Left ventricle myocardium inferior (tissue), 1 donor: ENCODE measurements at places on chromosomes 16 and 17. TPM values are rescaled to one million over a fixed set of nuclear protein-coding genes. Genes with fewer than 3 reads are reported as not detected.

The GJC1 gene
- 18.8 TPM for total RNA-seq

The CA10 gene
- not detected for total RNA-seq

DNA sequence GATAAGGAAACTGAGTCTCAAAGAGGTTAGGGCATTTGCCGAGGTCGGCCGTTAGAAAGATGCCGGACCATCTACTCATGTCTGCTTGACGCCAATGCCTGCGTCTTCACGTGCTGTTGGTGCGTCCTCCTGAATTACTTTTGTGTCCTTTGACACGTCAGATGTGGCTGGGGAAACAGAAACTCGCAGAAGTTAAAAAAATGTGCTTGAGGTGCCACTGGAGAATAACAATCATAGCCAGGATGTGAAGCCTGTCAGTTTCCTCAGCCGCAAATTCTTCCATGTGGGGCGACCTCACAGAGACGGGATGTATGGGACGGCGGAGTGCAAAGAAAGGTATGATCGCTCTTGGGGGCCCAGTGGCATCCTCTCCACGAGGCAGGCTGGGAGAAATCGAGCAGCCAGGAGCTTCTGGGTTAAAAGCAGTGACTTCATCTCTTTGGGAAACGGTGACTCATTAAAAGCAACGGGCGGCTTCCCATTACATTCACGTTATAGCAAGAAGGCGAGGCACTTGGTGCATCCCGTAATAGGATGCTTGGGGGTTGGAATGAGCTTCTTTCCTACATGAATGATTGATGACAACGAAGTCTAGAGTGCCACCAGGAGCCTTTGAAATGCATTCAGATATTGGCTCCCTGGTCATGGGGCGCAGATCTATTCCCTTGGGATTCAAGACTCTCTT, 67.8 kb downstream of the BMERB1 start:
- peaks cover 7% of the 10 kb centered on the region for H3K4me1 ChIP-seq
- no peak for DNase-seq
- H3K27ac ChIP-seq = no peak overlapping the region

DNA sequence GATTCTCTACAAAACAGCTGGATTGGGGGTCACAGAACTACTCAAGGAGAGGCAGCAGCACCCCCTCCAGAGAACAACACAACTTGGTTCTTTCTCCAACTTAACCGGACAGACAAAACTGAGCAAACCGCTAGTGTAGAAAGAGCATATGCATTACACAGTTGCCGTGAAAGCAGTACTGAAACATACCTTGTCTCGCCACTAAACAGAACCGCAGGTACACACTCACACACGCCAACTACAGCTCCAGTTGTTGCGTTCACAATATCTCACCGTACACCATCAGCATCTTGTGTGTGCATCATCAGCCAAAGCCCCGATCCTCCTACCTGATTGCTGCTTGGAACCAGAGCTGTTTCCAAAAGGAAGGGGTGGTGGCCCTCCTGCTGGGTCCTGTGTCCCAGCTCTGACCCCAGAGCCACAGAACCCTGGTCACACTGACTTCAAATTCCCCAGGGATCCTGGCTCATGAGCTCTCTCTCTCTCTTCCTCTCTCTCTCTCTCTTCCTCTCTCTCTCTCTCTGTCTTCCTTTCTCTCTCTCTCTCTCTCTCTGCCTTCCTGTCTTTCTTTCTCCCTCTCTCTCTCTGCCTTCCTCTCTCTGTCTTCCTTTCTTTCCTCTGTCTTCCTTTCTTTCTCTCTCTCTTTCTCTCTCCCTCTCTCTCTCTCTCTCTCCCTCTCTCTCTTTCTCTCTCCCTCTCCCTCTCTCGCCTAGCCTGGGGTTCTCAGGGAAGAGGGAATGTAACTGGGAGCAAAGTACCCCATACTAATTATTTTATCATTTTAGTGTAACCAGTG, 8.4 kb downstream of the PIMREG start:
- H3K27me3 ChIP-seq = peaks cover 29% of the 10 kb centered on the region
- H3K4me3 ChIP-seq = no peak overlapping the region
- no peak for DNase-seq
- H3K36me3 ChIP-seq = no peaks in the 10 kb centered on the region
- peaks cover 15% of the 10 kb centered on the region for H3K4me1 ChIP-seq

DNA sequence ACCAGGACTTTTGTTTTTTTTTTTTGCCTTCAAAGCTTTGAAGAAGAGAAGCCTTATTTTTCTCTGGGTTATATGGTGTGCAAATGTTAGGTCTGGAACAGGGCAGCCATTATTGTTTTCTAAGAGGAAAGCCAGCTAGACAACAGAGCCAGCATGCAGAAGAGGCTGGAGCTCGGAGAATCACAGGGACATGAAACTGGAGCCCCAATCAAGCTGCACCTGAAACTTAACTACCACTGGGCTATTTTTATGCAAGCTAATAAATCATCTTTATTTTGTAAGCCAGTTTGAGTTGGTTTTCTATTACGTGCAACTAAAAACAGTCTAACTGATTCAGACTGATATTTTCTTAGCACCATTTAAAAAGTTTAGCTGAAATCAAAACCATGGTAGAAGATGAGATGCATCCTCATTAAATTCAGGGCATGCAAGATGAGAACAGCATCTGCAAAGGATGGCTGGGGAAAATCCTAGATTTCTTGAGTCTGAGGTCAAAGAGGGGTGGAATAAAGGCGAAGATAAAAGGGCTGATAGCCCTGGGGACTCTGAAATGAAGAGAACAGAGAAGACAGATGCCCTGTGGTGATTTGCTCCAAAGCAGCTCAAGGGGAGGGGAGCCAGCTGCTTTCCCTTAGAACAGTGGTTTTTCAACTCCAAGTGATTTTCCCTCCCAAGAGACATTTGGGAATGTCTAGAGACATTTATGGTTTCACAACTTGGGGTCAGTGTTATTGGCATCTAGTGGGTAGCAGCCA, 177.1 kb upstream of the WSCD1 start:
- H3K27ac ChIP-seq = no peak overlapping the region
- H3K36me3 ChIP-seq = no peaks in the 10 kb centered on the region
- no peak for DNase-seq
- H3K4me3 ChIP-seq = no peak overlapping the region
- no peaks in the 10 kb centered on the region for H3K4me1 ChIP-seq

DNA sequence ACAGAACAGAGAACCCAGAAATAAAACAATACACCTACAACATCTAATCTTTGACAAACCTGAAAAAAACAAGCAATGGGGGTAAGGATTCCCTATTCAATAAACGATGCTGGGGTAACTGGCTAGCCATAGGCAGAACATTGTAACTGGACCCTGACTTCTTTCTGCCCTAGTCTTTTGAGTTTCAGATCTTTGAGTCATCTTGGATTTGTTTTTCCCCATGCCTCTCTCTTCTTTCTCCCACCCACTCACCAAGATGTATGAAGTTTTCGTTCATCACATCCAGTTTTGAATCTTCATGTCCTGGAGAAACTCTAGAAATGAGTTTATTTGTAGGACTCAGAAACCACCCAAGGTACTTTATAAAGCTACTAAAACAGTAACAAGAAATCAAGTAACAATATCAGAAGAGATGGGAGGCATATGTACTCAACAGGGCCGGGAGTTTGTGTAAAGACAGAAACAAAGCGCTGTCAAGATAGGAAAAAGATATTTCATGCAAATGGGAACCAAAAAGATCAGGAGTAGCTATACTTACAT, 39.0 kb downstream of the HSD17B2 start:
- no peaks in the 10 kb centered on the region for H3K4me1 ChIP-seq
- H3K27me3 ChIP-seq = peaks cover 8% of the 10 kb centered on the region
- DNase-seq = no peak
- no peaks in the 10 kb centered on the region for H3K36me3 ChIP-seq
- no peak overlapping the region for H3K27ac ChIP-seq

DNA sequence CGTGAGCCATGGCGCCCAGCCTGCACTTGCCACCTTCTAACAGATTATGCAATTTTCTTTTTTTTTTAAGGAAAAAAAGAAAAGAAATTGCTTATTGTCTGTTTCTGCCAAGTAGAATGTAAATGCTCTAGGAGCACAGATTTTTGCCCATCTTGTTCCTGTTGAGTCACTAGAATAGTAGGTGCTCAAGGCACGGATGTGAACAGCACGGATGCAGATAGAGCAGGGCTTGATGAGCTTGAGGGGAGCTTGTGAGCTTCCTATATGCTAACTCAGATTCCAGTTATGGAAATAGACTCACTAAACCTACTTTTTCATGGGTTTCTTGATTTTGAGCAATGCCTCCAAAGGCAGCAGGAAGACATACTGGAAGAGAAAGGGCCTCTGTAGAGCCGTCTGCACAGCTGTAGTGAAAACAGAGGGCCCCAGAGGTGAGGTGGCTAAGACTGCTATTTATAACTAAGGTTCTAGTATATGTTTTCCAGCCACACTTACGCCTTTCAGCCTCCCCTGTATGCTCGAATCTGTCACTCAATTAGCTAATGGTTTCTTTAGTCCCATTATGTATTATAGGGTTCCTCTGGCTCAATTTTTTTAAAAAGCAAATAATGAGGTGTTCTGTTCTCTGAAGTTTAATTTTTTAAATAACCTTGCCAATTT, 72.8 kb downstream of the WWP2 start:
- H3K27me3 ChIP-seq = no peaks in the 10 kb centered on the region
- peaks cover 80% of the 10 kb centered on the region for H3K4me1 ChIP-seq
- H3K27ac ChIP-seq = peak overlapping the region; percentile 66
- H3K36me3 ChIP-seq = no peaks in the 10 kb centered on the region
- DNase-seq = no peak

DNA sequence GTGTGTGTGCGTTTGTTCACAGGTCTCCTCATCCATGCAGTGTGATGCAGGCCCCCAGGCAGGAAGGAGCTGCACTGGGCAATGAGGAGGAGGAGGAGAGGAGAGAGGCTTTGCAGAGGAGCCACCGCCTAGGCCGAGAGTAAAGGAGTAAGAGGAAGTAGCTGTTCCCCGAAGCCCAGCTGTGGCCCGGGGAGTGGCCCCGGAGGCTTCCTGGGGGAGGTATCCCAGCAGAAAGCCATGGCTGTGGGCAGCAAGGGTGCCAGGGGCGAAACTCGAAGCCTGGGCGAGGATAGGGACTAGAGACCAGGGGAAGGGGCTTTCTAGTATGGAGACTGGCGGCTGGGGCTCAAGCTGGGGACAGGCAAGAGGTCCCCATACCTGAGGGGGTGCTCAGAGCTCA, 12.2 kb downstream of the C16orf95 start:
- DNase-seq = no peak
- H3K27ac ChIP-seq = no peak overlapping the region
- H3K4me1 ChIP-seq = no peaks in the 10 kb centered on the region

GRCh38 chr16:17331991-17332390, 138.8 kb downstream of the XYLT1 start:
- no peaks in the 10 kb centered on the region for H3K27me3 ChIP-seq
- H3K36me3 ChIP-seq = no peaks in the 10 kb centered on the region

DNA sequence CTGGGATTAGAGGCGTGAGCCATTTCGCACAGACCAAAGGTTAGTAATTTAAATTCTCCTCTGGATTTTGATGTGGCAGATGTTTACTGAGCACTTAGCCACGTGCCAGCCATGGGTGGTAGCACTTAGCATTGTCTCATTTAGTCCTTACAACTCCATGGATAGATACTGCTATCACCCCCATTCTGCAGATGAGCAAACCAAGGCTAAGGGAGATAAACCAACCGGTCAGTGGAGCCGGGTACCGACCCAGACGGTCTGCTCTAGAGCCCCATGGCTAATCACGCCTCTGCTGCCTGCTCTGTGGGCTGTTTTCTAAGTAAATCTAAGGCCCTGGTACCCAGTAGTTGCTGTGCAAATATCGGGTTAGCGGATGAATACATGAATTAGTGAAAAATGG, 12.6 kb upstream of the ADGRG1 start:
- H3K27me3 ChIP-seq = no peaks in the 10 kb centered on the region
- DNase-seq = no peak
- H3K4me3 ChIP-seq = no peak overlapping the region
- H3K4me1 ChIP-seq = no peaks in the 10 kb centered on the region
- H3K27ac ChIP-seq = no peak overlapping the region

GRCh38 chr17:56604691-56605290, 11.3 kb downstream of the NOG start:
- no peak overlapping the region for H3K27ac ChIP-seq
- peaks cover 79% of the 10 kb centered on the region for H3K27me3 ChIP-seq
- no peak for DNase-seq
- no peaks in the 10 kb centered on the region for H3K36me3 ChIP-seq
- H3K4me1 ChIP-seq = no peaks in the 10 kb centered on the region

DNA sequence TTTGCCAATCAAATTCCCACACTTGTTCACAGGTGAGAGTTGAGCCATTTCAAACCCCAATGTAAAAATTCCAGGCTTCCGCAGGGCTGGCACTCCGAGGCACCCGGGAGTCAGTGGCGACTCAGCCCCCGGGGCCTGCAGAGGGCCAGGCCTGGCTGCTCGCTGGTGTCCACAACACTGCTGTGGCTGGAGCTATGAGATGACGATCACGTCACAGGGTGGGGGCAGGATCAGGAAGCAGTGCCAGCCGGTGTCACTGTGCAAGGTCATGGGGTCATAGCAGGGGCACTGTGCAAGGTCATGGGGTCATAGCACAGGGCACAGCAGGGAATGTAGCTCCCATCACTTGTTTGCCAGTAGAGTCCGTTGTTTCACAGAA, 7.8 kb downstream of the VPS4A start:
- H3K36me3 ChIP-seq = peaks cover 97% of the 10 kb centered on the region
- no peak for DNase-seq
- H3K4me3 ChIP-seq = no peak overlapping the region
- peaks cover 21% of the 10 kb centered on the region for H3K4me1 ChIP-seq
- H3K27ac ChIP-seq = no peak overlapping the region
- H3K27me3 ChIP-seq = no peaks in the 10 kb centered on the region

DNA sequence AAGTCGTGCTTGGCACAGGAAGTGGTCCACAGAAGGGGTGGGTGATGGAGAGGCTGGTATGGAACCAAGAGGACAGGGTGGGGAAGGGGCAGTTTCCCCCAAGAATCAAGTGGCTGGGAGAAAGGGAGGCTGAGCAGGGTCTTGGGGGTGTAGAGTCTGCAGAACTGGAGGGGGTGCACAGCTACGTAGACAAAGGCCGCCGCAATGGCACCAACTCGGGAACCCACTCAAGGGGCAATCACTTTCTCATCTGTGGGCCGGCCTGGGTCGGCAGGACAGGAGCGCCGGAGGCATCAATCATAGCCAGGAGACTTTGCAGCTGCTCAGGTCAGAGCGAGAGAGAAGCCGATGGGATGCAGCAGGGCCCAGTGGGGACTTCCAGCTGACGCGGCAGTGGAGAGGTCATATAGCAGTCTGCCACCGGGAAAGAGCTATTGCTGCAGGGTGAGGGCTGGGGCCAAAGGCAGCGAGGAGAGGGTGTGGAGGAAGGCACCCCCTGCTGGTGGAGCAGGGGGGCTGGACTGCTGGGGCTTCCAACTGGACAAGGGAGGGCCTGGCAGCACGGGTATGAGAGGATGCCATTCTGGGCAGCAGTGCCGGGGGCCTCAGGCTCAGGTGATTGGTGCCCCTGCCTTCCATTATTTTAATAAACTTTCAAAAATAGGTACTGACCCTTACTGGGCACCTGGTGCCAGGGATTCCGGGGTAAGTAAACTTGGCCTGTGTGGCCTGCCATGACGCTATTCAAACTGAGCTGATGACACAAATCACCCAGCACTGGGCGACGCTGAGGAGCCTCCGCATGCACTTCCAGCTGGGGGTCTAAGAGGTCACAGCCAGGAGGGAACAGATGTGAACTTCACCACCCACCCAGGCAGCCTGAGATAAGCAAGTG, 52.5 kb upstream of the MTSS2 start:
- peak overlapping the region; percentile 17 for H3K4me3 ChIP-seq
- no peaks in the 10 kb centered on the region for H3K27me3 ChIP-seq
- H3K36me3 ChIP-seq = peaks cover 11% of the 10 kb centered on the region
- H3K27ac ChIP-seq = peak overlapping the region; percentile 96
- peaks cover 63% of the 10 kb centered on the region for H3K4me1 ChIP-seq
